ENCODE measurements at places on chromosomes 11 and 22.

DNA sequence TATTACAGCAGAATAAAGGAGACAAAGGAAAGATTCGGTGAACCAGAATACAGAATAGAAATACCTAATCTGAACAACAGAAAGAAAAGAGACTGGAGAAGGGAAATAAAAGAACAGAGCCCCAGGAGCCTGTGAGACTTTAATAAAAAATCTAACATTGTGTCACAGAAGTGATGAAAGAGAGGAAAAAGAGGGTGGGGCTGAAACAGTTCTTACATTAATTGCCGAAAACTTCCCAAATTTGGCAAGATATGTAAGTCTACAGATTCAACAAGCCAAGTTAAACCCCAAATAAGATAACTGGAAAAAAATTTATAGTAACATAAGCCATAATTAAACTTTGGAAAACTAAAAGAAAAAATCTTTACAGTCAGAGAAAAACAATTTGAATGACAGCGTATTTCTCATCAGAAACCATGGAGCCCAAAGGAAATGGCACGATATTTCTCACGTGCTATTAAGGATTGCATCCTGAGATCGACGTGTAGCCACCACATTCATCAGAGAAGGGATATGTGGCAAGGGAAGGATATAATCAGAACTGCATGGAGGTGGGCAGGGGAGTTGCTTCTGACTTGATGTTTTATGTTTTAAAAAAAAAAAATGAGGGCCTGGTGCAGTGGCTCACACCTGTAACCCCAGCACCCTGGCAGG lies 73.9 kb downstream of the SGSM3 start:
- DNase-seq: no peak

GRCh38 chr11:68081691-68082090 lies 39.5 kb downstream of the CHKA start:
- DNase-seq: no peak

GRCh38 chr11:65051398-65051858 lies 6.9 kb downstream of the NAALADL1 start:
- DNase-seq: no peak

DNA sequence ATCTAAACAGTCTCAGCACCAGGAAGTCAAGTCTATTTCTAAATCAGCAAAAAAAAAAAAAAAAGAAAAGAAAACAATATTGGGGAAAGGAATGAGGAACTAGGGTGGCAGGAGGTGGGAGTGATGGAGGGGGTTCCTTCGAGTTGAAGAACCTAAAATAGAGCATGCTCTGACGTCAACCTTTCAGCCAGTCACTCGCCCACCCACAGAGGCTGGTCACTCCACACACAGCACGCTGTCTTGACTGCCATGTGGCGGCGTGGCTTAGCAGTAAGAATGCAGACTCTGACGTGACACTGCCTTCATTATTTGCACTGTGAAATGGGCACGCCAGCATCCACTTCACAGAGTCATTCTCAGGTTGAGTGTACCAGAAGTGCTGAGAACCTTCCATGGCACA lies 48.3 kb downstream of the LARGE1 start:
- DNase-seq: no peak

DNA sequence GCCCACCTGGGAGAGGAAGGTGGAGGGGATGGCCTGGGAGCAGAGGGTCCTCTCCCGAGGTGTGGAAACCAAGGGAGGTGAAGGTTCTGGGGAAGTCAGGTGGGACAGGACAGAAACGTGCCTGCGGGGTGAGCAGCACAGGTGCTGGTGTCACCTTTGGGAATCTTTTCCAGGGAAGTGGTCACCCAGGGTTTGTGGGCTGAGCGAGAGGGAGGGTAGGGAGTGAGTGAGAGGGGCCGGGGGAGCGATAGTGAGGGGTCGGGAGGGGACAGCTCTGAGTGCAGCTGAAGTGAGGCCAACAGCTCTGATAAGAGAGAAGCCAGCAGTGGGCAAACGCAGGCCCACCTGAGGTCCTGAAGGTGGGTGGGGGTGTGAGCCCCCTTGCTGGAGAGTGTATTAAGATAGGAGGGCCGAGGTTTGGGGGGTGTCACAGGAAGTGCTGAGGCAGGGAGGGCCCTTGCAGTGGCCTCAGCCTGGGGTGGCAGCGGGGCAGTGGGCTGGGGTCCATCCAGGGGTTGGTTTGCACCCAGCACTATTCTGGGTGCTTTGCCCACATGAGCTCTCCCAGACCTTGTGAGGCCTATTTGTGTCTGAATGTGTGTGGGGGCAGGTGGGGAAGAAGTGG lies 1.6 kb upstream of the SHANK3 start:
- no peak for DNase-seq

GRCh38 chr11:65730461-65730860 lies 9.9 kb upstream of the RNASEH2C start:
- DNase-seq: no peak

DNA sequence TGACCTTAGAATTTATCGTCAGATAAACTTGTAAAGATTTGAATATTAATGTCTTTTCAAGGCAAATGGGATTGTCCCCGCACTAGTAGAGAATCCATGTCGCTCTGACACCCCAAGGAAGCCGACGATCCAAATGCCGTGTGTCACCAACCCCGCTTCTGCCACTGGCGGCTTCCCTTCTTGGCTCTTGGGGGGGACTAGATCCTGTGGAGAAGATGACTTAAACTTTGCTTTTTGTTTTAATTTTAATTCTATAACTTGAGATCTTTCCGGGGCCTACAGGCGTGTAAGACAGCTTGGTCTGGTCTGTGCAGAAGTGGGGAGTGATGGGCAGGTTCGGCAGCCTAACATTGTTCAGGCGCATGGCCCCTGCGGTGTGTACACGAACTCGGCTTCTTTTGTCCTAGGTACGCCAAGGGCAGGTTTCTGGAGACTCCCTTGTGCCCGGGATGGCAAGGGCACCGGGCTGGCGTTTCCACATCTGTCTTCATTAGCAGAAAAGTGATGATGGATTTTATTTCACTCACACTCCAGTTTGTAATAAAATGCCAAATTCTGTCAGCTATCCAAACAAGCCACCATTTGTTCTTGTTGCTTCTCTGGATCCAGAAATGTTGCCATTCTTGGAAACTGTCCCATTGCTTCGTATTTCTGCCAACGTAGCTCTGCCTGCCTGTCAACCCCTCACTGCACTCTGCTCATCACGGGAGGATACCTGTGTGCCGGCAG lies 6.7 kb downstream of the YDJC start:
- no peak for DNase-seq

GRCh38 chr11:97280347-97280746 lies 890.5 kb downstream of the JRKL start:
- DNase-seq: no peak

DNA sequence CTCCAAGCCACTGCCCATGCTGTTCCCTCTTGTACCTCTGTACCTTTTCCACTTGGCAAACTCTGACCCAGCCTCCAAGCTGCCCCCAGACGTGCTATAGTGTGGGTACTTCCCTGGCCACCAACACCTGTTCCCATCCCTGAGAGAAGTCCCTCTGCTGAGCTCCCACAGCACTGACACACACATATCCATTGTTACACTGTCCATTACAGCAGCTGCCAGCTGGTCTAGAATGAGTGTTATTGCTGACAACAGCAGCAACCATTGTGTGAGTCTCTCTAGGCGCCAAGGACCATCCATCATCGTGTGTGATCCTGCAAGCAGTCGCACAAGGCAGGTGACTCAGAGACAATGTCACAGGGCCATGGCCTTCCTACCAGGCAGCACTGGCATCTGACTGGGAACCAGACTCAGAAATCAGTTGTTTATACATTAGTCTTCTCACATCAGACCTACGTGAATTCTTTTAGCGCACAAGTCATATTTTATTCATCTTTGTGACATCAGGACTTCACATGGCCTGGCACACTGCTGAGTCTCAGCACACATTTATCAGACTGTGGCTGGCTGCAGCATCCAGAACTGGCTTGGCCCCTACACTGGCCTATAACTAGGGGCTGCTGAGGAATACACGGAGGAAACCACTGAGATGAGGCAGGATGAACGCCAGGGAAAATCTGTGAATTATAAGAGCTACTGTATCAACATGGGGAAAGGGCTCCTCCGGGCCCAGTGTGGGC lies 56.4 kb downstream of the SGSM3 start:
- no peak for DNase-seq

DNA sequence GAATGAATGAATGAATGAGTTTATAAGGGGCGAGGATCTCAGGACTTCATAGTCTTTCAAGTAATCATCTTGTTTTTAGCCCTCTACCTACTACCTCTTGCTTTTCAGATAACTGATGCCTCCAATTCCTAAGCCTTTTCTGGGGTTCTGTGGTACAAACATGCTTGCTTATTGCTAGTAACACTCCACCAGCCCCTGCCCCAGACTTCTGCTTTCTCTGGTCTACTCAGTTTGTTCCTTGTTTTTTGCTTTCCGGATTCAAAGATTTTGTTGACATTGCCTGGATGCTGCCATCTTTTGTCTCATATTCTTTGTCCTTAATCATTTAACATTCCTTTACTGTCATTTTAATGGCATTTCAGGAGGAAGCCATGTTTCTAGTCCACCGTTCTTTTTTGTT lies 8.9 kb upstream of the TMEM9B start:
- no peak for DNase-seq

DNA sequence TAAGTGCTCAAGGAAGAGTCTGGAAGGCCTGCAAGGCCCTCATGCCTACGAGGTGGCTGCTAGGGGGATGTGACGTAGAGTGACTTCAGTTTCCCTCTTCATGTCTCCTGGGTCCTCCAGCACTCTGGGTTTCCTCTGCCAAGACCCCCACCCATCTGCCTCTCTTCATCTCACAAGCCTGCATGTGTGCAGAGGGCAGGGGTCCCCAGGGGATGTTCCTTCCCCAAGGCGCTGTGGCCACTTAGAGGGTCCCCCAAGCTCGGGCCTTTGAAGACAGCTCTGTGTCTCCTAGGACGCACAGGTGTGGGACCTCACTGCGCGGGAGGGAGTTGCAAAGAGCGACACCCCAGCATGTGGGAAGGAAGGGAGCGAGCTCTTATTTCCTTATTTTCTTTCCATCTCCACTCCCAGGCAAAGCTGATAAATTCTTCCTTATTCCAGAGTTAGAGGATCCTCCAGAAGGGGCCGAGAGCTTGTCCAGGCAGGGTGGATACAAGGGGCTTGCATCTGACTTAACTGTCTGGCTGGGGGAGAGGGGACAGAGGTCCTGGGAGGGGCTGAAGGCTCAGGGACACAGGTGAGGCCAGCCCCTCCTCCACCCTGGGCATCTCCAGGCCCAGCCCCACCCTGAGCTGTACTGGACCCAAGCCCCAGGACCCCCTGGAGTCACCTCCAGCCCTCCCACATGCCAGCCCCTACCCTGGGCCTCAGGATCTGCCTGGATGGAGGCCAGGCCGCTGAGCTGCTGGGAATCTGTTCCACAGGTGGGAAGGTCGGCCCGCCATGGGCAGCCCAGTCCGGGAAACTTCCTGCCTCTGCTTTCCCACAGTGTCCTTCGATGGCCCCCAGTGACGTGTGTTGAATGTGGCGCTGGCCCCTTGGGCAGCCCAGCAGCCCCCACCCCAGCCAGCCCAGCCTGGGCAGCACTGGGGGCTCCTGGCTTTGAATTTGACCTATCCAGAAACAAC lies 59.7 kb upstream of the KCNQ1OT1 start:
- no peak for DNase-seq

DNA sequence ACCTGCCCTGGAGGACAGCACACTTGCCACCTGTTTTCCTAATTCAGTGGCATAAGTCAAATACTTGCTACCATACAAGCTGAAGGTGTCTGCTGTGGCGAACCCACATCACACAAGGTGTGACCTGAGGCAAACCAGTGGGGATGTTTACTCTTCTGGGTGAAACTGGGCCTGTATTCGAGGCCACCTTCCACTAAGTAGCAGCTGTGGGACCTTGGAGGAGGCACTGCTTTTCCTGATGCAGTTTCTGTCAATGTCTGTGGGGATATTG lies 927.4 kb downstream of the BRD1 start:
- no peak for DNase-seq

DNA sequence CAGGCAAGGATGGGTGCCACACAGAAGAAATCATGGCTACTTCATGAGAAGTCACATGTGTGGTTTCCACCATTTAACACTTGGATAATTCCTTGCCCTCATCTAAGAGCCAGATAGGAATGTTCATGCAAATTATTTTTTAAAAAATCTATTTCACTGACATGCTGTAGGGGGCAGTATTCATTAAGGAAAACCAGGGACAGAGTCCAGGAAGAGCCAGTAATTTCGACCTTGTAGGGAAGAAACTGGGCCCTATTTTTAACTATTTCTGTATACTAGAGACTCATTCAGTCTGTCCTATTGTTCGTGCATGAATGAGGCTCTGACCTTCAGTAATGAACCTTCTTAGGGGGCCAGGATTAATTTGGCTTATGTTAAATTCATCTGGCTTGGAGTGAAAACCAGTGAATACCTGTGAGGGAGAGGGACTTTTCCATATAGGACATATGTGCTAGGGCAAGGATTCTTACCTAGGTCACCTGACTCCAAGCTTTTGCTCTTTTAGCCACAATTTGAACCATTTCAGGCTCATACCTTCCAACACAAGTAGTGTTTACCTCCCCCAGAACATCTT lies 192.7 kb downstream of the NAV2 start:
- DNase-seq: peak; percentile 2

GRCh38 chr11:43278193-43278956 lies 33.4 kb upstream of the API5 start:
- no peak for DNase-seq

- DNase-seq: no peak
These were observed 22.2 kb downstream of the MYBPC3 start for GRCh38 chr11:47329987-47330931.

- DNase-seq: peak; percentile 81
These were observed 13.8 kb downstream of the TOM1 start for GRCh38 chr22:35313311-35314121.

DNA sequence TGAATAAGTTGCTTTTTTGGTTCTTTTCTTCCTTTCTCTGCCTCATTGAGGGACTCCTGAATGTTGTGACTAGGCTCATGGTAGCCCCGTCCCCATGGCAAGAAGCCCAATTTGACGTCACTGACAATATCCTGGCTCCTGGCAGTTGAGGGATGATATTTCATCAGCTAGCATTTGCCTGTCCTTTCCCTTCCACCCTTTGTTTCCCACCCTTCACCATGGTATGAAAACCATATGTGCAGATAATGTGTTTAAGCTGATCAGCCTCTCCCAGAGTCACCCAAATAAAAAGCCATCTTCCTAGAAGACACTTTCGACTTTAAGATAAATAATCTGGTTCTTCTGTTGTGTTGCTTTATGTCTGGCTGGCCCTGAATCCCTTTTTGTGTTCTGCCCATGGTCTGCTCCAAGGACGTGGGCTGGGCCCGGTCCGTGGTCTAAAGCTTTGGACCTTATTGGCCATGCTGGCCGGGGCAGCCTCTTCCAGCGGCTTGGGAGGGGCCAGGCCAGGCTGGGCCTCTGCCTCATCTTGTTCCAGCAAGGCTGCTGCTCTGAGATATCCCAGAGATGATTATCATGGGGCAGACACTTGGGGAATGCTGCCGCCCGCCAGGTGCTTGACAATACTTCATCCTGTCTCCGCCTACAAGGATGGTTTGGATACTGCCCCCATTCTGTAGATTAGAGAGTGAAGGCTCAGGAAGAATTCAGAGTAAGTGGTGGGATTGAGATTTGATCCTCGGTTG lies 5.1 kb downstream of the TSPAN18 start:
- DNase-seq: no peak

- no peak for DNase-seq
These were observed 20.0 kb upstream of the SMIM38 start for GRCh38 chr11:69135420-69136363.

GRCh38 chr11:413120-414081 lies 1.4 kb downstream of the SIGIRR start:
- no peak for DNase-seq

GRCh38 chr11:3674189-3674588 lies 3.0 kb upstream of the CHRNA10 start:
- no peak for DNase-seq
